Stimulated activated CD8-positive, alpha-beta memory T cell treated with anti-CD3 and anti-CD28 coated beads, Interleukin-15, amount 100 ng/mL, for 24 hours (primary cell): ENCODE measurements at places on chromosomes 4 and X.

GRCh38 chrX:72381439-72382201 lies 75.9 kb upstream of the CITED1 start:
- DNase-seq: no peak

DNA sequence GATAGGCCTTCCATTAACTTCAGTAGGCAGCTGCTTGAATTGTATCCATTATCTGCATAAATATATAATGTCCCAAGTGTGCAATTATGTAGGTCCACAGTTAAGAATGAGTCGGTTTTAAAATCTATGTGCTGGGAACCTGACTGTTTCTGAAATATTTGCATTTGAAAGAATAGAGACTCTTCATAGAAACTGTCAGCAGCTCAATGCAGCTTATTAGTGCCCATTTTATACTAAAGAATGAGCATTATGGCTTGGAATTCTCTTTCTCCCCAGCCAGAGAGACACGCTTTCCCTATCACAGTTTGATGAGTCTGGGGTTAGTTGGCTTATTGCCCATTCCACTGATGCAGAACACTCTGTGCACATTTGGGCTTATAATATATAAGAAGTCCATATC lies 202.0 kb upstream of the PCDH7 start:
- DNase-seq: no peak

DNA sequence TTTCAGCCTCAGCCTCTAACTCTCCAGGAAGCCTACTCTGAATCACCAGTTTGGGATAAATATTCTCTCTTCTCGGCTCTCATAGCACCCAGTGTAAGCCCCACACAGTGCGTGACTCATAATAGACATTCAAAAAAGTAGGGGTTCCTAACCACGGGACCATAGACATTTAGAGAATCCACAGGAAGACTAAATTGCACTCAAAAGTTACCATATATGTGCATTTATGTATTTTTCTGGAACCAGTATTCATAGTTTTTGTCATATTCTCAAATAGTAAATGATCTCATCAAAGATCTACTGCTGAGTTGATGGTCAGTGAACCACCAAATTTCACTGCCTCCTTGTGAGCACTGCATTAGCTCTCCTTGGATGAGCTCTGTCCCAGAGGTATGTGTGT lies 625.7 kb downstream of the SMARCA1 start:
- no peak for DNase-seq

- no peak for DNase-seq
Measured at GRCh38 chrX:85017721-85018120, 14.0 kb downstream of the APOOL start.

DNA sequence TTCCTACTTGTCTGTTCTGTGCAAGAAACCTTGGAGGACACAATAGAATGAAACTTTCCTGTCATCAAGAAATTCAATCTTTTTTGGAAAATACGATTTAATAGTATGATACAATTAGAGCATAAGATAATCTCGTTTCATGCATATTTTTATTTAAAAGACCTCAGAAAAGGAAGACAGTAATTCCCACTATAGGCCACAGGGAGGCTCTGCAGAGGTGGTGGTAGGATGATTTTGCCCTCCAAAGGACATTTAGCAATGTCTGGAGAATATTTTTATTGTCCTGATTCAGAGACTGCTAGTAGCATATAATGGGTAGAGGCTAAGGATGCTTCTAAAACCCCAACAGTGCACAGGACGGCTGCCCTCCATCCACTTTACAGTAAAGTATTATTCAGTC lies 68.7 kb downstream of the PAK3 start:
- no peak for DNase-seq

GRCh38 chr4:11565899-11566298 lies 137.2 kb upstream of the HS3ST1 start:
- DNase-seq: no peak

DNA sequence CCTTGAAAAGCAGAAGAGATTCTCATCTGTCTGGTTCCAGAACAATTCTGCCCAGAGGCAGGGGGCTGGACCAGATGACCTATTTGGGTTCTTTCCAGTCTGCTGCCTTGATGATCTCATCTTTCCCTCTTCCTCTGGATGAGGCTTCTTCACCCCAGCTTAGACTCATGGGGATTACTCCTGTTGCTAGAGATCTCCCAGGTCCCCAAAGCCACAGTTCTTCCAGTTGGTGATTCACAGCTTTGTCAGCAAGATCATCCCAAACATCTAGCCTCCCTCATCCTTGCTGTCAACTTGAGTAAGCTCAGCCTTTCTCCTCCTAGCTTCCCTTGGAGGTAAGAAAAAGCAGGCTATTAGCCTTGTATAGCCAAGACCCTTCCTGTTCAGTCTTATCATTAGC lies 64.2 kb upstream of the PJA1 start:
- no peak for DNase-seq

DNA sequence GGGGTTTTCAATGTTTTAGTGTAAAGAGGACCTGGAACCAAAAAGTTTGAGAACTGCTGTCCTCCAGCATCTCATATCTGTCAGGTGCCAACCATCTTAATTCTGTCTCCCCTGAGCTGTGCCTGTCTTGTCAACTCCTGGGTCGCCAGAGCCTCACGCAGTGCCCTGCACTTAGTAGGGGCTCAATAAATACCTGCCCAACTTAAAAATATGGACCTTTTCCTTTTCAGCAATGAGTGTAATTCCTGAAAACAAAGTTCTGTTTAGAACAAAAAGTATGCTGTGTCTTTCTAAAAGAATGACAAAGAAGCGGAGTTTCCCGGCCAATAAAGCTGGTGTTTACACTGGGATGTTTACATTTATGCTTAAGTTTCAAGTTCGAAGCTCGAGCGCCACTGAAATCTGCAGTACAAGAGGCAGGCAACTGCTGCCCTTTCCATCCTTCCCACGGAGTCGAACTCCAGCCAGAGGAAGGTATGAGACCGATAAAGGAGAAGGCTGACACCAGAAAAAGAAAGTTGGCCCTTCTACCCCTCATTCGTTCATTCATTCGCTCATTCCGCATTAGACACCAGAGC lies 1.1 kb upstream of the HTATSF1 start:
- no peak for DNase-seq

GRCh38 chr4:113303315-113303714 lies 253.9 kb downstream of the ANK2 start:
- no peak for DNase-seq

- DNase-seq: no peak
Measured at GRCh38 chrX:123917069-123917468, 44.4 kb upstream of the STAG2 start.

GRCh38 chrX:48794911-48795515 lies 6.9 kb upstream of the HDAC6 start:
- no peak for DNase-seq

GRCh38 chr4:41065434-41066006 lies 148.8 kb downstream of the APBB2 start:
- DNase-seq: no peak

GRCh38 chr4:158255727-158256324 lies 45.5 kb downstream of the TMEM144 start:
- no peak for DNase-seq

GRCh38 chr4:2630556-2631273 lies 94.3 kb downstream of the FAM193A start:
- no peak for DNase-seq

DNA sequence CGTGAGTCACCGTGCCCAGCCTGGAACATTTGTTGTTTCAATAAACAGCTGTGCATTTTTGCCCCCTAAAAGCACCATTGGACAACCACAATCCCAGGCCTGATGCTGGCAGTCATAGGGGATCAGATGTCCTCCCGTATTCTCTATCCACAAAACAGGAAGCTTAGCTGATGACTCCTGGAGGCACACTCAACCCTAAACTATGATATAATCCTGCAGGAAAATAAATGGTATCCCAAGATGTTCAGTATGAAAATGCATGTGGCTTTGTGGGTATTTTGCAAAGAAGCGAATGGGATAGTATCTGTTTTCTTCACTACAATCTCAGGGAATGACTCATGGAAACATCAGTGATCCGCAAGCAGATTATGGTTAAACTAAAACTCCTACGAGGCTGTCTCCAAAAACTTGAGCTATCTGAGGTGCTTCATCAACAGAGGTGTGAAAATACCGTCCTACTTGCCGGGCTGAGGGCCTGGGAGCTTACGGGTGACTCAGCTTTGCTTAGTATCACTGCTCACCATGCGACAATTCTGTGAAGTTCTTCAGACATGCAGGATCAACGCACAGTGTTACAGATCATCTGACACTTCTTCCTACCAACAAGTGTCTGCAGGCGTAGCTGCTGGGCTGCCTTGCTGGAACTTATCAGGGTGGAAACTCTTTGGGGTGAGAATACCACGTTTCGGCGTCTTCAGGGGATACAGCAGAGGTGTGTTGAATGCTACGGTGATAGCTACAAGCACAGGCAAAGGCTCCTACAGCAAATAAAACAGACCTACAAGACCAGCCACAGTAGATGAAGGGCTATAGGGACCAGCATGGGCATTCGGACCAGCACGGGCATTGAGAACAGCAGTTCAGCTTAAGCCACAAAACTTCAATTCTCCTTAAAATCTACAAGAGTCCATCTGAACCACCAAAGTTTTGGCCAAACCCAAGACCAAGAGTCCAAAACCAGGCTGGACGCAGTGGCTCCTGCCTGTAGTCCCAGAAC lies 148.5 kb downstream of the DHRSX start:
- DNase-seq: no peak

DNA sequence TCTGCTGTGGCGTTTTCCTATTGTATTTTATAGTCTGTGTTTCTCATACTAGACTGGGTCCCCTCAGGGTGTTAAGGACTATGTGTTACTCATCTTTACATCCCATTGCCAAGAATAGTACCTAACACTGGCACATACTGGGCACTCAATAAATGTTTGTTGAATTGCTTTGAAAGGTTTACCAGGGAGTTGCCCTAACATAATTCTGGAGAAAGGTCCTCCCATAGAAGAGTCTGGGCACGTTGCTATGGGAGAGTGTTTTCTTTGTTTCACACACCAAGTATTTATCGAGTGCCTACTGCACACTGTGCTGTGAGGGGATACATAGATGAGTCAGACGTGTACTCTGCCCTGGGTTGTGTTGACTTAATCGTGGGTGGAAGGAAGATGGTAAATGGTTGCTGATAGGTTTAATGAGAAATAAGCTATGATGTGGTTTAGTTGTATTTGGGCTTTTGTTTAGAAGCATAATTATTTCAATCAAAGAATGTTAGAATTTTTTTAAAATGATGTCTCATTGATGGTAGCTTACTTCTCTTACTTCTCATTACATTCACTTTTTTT lies 42.9 kb downstream of the AFF1 start:
- no peak for DNase-seq

DNA sequence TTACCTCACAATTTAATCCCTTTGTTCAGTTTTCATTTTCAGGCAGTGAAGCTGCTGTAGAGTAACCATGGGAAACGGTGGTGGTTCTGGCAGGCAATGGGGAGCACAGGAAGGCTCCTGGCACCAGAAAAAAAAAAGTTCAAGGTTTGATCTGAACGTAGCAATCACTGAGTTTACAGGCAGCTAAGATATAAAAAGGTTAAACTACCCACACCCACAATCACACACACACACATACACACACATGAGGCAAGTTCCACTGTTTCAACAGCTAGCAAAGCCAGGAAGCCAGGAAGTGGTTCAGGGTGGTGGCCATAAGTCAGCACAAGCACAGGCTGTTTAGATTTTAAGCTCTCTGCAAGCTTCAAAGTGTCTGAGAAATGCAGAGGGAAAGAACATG lies at the start of gene SULT1B1:
TSS of gene SULT1B1 (minus strand) at position 166 of the 400 bp plus-strand sequence. CDS start 5,403 bp downstream, outside the sequence.
- no peak for DNase-seq

- no peak for DNase-seq
Measured at GRCh38 chr4:25486171-25486570, 109.1 kb downstream of the ANAPC4 start.

DNA sequence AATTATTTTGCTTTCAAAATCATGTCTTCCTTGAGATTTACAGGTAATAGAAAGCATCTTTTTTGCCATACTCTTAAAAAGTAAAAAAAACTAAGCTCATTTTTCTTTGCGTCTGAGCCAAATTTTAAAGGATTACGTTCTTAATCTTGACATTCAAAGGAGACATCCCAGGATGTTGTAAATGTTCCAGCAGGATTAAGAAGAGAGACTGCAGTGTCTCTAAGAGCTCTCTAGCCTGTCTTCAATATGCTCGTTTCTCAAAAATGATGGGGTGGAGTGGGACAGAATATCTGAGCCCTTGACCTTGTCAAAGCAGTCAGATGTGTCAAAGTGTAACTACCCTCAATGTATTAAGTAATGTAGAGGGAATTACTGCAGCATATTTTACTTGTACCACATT lies 363.3 kb downstream of the PCDH7 start:
- DNase-seq: no peak

- no peak for DNase-seq
Measured at GRCh38 chr4:77163641-77164040, 6.6 kb downstream of the CCNG2 start.

- DNase-seq: peak; percentile 0
Measured at GRCh38 chrX:121308276-121308805, 260.9 kb downstream of the GLUD2 start.

DNA sequence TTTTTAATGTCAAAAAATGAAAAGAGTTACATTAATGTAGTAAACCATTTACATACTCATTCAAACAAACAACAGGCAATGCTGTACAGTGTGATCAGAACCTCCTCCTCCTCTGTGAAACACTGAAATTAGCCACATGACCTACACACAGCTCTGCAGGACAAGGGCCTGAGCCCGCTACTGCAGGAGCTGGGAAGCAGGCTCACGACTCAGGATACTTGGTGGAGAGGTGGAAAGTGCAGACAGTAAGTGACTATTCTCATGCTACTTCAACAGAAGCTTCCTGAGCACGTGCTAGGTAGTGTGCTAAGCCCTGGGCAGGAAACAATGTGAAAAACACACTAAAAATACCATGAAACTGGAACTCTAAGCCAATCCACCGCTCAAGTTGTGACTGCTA lies 56.8 kb downstream of the TAPT1 start:
- no peak for DNase-seq

DNA sequence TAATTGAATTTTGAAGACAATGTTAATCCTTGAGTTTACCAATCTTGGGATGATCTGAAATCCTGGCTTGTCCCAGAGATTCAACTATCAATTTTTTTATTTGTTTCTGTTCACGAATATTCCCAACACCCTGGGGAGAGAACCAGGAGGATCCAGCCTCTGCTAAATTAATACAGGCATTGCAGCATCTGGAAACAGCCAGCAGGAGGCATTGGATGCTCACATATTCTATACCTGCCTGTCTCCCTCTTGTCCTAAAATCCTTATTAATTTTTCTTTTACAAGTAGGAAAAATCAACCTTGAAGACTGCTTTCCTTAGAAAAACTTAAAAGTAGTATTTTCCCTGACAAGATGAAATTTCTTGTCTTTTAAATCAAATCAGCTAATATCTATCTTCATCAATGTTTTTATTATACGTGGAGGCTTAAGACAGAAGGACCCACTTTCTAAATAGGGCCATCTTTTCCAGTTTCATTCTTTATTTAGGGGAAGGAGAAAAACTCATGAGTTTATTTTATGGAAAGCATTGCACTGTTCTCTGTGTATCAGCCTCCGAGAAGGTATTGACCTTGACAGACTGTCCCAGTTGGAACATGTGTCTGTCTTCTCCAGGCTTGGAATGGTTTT lies 102.4 kb downstream of the CLNK start:
- DNase-seq: no peak

- DNase-seq: no peak
Measured at GRCh38 chr4:6929812-6930464, 20.3 kb downstream of the TBC1D14 start.
